Stomach (tissue), 19 donors: ENCODE measurements at places on chromosomes 11 and 22.

DNA sequence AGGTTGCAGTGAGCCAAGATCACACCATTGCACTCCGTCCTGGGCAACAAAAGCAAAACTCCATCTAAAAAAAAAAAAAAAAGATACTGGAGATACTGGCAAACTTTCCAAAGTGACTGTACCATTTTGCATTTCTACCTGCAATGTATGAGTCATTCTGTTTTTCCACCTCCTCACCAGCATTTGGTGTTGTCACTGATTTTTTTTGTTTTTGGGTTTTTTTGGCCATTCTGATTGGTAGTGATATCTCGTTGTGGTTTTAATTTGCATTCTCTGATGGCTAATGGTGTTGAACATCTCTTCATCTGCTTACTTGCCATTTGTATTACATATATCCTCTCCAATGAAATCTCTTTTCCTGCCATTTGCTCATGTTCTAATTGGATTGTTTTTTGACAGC, 12.0 kb upstream of the RBX1 start:
- DNase-seq, result no peak

DNA sequence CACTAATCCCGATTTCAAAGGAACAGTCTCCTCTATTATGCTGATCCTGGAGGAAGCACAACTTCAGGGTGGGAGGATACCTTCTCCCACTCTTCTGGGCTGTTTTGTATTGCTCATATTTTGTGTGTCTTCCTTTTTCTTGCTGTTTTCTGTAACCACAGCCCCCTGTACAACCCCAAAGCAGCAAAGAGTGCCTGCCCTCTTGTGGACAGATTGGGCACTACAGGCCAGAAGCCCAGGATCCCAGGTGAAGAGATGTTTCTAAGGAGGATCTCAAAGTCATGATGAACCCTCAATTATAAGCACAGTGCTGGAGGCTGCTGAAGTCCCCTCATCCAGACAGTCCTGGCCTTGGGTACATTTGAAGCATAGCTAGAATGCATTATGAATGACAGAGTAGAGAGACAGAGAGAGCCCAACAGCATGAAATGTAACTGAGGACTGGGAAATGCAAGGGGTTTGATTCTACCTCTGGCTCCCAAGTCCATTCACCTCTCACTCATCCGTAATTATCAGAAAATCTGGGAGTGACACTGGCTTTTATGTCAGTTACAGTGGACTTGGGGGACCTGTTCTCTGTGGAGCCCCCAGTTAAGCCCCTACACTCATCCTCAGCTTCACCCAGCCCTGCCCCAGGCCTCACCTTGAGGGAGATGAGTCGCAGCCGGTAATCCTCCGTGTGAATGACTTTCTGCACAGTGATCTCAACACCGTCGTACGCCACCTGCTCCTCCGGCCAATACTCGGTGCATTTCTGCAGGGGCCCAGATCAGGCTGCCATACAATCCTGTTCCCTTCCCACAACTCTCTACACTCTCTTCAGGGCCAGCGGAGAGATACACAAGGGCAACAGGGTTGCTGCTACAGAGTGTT, 6.2 kb upstream of the IGSF22 start:
- DNase-seq, result peak; percentile 80

GRCh38 chr11:114511538-114511937, 48.1 kb downstream of the NXPE1 start:
- DNase-seq, result no peak

GRCh38 chr11:125262194-125262829, 97.8 kb downstream of the PKNOX2 start:
- DNase-seq, result no peak

- no peak for DNase-seq
Observed at GRCh38 chr11:68649851-68650555, 34.3 kb upstream of the GAL start.

DNA sequence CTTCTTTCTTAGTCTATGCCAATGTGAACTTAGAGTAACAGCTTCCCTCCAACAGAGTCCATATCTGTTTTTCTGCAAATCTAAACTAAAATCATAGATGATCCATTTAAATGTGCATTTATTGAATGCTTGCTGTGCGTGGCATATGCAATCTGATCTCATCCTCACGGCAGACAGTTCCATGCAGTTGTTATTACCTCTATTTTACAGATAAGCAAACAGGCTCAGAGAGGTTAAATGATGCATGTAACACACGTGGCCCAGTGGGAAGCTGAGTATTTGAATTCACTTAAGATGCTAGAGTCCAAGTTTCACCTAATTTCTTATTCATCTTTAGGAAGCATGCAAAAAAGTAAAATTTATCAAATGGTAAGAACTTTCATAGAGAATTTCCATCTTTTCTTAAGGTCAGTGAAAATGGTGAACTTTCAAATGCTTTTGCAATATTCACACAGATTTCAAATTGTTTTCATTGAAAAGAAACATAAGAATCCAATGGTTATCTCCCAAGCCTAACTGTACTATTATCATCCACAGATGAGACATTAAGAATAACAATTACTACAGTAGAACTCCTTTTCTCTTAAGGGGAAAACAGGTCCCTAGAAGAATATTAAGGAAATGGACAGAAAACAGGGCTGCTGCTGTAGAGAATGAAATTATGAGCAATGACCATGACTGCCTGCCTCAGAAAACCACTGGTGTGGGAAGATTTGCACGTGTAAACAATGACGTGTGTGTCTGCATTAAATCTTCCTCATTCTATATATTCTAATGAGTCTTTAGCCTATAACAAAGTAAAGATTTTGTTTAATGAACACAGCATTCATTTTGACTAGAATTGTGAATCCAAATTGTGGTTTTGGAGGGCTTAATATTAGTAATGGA, 1171.3 kb downstream of the LRRC4C start:
- DNase-seq, result no peak

GRCh38 chr11:31620434-31620833, 110.9 kb downstream of the ELP4 start:
- DNase-seq, result no peak

DNA sequence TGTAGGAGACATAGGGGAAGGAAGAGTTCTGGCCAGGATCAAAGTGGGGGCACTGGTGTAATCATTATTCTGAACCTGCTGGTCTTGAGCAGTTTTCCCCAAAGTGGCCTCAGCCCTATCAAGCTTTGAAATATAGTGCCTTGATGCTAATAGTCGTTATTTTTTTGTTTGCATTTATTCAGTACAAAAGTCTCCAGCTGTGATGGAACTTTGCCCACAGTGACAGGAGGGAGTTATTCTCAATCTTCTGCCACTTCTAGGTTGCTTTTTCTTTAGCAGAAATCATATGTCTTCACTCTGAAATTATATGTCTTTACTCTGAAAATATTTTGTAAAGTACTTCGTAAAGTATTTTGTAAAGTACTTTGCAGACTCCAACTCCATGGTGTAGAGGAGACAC, 93.1 kb downstream of the FAT3 start:
- DNase-seq, result no peak

GRCh38 chr11:122202161-122202950, 86.3 kb upstream of the BLID start:
- DNase-seq, result peak; percentile 57

- DNase-seq, result no peak
Observed at GRCh38 chr11:96758957-96759356, 369.1 kb downstream of the JRKL start.

DNA sequence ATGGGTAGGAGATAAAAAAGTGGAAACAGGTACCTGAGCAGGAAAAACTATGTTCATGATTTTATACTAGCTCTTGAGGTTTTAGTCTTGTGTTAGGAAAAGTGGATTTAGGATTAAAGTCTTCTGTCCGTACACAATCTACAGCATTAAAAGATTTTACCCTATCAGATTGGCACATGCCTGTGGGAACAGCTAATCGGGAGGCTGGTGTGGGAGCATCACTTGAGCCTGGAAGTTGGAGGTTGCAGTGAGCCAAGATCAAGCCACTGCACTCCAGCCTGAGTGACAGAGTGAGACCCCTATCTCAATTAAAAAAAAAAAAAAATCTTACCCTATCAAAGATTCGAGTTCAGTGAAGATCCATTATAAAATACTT, 12.2 kb upstream of the CRKL start:
- no peak for DNase-seq

DNA sequence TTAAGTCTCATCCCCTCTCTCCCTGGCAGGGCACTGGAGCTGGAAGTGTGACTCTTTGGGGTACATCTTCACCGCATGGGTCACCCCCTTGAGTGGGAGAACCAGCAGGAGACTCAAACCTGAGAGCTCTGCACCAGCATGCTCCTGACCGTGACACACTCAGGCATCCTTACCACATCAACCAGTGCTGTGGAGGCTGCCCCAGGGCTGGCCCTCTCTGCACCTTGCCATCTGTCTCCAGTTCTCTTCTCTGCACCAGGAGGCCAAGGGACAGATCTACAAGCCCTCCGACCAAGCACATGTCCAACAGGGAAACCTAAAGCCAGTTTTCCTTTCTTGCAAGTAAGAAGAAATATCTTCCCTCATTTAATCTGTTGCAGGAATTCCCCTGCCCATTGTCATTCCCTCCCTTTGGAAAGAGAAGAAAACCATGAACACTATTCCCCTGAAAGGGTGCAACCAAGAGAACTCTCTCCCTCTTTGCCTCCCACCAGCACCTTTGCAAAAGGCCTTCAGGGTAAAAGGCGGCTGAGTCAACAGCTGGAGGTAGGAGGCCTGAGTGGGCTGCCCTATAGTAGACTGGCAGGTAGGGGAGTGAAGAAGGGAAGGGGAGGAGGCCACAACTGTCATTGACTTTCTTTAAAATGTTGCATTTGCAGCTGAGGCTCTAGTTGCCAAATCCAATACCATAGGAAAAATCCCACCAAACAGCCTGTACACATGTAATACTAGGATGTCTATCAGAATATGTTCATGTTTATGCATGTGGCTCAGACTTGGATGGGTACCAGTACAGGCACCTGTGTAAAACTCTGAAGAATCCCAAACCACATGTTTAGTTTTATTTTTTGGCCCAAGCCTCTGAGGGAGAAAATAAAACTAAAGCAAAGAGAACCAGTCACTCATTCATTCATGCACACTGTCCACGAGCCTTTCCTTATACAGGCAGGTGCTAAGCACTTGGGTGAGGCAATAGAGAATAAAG, 117.0 kb downstream of the WT1 start:
- DNase-seq, result no peak

DNA sequence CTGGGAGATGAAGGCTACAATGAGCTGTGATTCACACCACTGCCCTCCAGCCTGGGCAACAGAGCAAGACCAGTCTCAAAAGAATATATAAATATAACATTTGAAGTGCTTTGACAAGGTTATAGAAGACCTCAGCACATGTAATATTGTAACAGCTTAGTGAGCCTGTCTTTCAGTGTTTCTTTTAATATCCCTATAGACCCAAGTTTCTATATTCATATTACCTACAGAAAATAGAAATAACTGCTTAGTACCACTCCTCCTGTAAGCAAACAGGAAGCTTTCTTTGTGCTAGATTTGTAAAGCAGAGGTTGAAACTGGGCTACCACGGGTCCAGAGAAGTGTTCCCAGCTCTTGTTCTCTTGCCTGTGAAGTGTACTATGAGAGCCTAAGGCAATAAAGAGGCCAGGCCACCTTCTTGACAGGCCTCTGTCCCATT, 68.2 kb downstream of the PPP2R1B start:
- no peak for DNase-seq

DNA sequence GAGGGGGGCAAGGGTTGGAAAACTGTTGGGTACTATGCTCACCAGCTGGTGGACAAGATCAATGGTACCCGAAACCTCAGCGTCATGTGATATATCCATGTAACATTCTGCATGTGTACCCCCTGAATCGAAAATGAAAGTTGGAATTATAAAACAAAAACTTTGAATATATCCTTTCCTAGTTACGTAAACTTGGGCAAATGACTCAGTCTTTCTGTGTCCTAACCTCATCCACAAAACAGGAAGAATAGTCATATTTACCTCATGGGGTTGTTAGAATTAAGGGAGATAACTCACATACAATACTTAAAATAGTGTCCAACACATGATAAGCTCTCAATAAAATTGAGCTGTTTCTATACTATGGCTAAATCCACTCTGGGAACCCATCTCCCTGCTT, 620.1 kb upstream of the KIRREL3 start:
- DNase-seq, result no peak

DNA sequence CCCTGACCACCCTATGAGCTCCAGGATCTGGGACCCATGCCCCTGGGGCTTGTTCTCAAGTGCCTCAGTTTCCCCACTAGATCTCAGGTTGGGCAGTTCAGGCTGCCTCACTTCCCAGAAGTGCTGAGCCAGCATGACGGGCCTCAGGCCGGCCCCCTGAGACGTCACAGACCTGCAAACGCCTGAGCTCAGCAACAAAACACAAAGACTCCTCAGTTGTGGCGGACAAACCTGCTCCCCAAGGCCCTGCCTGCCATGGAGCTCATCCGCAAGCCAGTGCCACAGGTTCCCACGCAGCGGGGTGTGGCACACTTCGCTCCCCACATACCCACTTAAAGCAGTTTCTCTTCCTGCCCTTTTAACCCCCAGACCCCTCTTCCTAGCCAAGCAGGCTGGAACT, 45.2 kb downstream of the NECTIN1 start:
- DNase-seq, result peak; percentile 41

DNA sequence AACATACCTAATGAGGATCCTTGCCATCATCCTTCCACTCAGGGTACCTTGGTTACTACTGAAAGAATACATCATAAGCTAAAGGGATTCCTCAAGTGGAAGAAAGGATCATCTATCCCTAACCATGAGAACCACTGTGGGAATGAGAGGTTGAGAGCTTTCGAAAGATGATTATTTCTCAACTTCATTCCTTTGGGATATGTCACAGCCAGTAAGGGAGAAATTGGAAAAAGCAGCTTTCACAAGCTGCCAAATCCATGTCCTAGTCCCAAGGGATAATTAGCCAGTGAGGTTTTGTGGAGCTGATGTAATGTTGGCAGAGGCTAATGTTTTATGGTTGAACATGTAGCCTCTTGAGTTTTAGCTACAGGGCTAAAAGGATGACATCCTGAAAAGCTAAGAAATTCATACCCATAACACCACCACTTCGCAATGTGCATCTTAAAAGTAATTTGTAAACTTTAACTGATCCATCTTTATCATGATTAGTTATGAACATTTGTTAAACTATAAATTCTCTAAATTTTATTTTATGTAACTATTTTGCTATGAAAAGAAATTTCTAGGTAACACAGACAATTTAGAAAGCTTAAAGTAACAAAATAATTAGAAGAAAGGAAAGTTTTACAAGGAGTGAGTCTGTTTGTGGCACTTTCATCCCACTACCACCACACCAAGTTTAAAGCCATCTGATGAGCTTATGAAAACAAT, 123.9 kb downstream of the MRTFA start:
- no peak for DNase-seq

GRCh38 chr11:24653901-24654300, 157.0 kb downstream of the LUZP2 start:
- no peak for DNase-seq

- no peak for DNase-seq
Observed at GRCh38 chr22:27223317-27224177, 566.2 kb downstream of the MIAT start.
